Activated CD8-positive, alpha-beta memory T cell treated with anti-CD3 and anti-CD28 coated beads for 1 hour (primary cell): ENCODE measurements at places on chromosomes 6 and 20.

- no peak for DNase-seq
Measured at GRCh38 chr6:134391205-134391604, 73.3 kb upstream of the SGK1 start.

DNA sequence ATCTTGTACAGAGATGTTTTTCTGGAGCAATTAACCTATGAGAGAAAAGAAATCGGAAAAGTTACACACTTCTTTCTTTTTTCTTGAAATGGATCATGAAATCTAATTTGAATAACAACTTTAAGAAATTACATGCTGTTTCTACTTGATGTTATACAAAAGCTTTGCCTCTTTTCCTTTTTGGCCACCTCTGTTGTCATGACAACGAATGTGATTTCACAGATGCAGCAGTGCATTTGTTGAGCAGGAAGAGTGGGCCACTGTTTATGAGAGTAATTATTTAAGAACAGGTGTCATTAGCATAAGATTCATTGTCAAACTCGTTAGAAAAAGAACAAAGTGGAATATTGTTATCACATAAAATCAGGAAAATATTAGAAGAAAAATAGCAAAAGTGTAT, 148.3 kb upstream of the IMPG1 start:
- DNase-seq, result no peak

- DNase-seq, result no peak
Measured at GRCh38 chr6:169689287-169689686, 12.5 kb downstream of the WDR27 start.

GRCh38 chr6:150231525-150231850, 88.6 kb downstream of the PPP1R14C start:
- DNase-seq, result no peak

- no peak for DNase-seq
Measured at GRCh38 chr6:130150906-130151305, 71.8 kb downstream of the SAMD3 start.

- no peak for DNase-seq
Measured at GRCh38 chr6:150969901-150970300, 104.4 kb downstream of the MTHFD1L start.

DNA sequence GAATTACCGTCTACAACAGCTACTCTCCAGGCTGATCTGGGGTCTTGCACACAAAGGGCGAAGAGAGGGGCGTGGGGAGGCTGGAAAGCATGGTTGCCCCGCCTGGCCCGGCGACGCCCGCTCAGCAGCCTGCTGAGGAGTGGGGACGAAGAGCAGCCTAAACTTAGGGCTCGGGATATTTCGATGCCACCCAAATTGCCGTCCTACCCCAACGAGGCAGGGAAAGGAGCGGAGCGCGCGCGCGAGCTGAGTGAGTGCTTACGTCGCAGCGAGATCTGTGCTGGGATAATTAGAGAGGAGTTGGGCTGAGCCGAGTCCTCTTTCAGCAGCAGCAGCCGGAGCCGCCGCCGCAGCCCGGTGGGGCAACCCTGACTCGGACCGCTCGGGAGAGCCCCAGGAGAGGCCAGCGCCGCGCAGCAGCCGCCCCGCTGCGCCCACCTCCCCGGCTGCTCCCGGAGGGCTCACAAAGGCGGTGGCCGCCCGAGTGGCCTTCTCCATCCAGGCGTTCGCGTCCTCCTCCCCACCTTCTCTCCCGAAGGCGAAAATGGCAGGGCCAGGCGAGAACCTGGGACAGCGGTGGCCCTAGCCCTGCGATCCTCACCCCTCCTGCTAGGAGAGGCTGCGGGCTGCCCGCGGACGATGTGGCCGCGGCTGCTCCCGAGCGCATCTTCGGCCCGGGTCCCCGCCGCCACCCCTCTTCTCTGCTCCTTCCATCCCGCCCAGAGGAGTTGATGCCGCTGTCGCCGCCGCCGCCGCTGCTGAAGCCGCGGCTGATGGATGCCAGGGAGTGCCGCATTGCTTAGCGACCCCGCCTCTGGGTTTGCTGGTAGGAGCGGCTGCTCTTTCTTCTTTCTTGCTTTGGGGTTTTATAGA, at the start of gene CLVS2:
CLVS2 (plus strand) TSS at position 315 of the 873 bp plus-strand sequence. CDS start 1,543 bp downstream, outside the sequence.
- DNase-seq, result no peak

GRCh38 chr6:121844898-121845297, 409.5 kb downstream of the GJA1 start:
- DNase-seq, result no peak

DNA sequence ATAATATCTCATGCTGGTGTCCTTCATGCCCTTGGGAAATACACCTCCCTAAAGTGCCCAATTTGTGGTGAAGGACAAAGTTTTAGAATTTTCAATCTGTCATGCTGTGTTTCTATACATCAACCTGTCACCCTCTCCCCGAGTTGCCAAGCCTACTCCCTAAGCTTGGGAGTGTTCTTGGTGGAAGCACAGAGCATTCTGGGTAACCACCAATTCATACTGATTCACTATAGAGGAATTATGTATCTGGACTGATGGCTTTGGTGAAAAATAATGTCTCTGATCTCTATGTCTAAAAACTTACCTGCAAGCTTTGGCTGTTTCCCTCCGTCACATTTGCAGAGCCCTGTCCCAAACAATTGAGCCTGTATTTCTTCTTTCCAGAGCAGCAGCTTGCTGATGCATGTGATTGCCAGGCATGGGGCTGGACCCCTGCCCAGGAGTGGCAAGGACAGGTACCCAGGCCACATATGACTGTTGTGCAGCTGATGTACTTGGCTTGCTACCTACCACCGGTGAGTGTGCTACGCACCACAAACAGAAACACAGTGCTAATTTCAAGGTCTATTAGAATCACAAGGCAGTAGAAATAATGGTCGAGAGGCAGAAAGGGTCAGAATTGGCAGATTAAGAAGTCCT, 202.8 kb upstream of the CITED2 start:
- no peak for DNase-seq

DNA sequence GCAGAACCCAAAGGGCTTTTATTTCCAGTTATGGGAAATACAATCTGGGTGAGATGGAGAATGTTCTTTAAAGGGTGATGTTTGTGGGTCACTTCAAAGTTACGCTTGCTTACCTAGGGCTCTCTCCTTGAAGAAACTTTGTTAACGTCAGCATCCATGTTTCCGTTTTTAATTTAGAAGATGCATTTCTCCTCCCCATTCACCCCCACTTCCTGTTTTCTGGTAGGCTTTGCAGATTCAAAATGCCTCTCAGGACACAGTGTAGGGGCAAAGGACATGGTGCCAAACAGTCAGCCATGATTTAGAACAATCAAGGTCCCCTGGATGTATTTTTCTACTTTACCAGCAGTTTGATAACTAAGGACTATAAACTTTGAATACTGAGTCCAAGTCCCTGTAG, 49.5 kb downstream of the RPS12 start:
- no peak for DNase-seq

- DNase-seq, result no peak
Measured at GRCh38 chr6:89736893-89737292, 82.7 kb downstream of the MDN1 start.

GRCh38 chr20:63296531-63297299, 3.7 kb downstream of the COL20A1 start:
- DNase-seq, result no peak

DNA sequence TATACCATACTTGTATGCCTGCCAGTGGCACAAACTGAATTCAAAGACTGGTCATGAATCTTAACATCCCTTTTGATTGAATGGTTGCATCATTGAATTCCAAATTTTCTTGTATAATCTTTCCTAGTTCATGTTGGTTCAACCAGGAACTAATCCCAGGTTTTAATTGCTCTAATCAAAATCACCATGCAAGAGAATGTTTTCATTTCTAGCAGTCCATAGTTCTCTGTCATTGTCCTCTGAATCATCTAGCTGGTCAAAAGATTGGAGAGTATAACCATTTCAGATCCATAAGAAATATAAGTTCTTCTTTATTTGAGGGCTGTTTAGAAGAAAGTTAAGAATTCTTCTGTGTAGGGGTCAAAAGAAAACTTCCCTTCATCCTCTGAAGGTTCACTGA, 57.2 kb downstream of the ZNF292 start:
- DNase-seq, result no peak

DNA sequence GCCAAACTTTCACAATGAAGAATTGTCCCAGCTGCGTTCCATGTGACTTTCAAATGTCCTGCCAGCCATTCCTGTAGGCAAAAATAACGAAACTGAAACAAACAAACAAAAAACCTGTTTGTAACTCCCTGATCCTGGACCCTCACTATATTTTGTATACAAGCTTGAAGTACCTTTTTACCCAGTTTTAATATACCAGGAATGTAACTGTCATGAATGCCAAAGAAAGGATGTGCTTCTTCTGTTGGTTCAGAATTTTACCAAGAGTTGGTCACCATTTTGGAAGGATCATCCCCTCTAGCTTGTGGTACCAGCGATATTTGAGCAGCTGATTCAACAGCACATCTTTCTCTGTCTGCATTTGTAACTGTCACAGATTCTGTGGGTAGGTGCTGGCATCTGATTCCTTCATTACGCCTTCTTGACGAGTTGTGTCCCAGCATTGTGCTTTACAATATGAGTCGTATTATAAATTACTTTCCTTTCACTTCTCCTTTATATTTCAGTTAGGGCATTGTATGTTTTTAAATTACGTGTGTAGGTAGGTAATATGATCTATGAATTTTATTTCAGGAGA, 93.9 kb downstream of the DLGAP4 start:
- no peak for DNase-seq

- no peak for DNase-seq
Measured at GRCh38 chr6:31814677-31815024, 432 bp downstream of the HSPA1L start.

DNA sequence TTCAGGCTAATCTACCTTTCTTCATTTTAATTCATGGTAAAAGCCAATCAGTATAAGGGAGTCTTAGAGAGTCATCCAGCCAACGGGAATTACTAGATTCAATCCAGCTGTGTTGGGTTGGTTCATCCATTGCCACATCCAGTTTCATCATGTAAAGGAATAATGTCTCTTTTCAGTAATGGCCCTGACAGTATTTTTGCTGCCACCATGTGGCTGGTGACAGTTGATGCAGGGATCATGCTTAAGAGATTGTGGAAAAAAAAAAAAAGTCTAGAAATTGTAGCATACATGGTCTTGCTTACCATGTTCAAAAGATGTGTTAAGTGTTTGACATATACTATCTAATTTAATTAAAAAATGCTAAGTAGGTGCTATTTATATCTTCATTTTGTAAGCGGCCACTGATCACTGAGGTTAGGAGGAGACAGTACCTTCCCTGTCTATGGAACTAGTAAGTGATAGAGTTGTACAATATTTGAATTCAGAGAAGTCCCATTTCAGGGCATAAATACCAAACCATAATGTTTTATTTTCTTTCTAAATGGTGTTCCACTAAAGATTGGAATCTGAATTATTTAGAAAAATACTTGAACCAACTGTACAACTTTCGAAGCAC, 135.9 kb downstream of the KHDRBS2 start:
- DNase-seq, result no peak

DNA sequence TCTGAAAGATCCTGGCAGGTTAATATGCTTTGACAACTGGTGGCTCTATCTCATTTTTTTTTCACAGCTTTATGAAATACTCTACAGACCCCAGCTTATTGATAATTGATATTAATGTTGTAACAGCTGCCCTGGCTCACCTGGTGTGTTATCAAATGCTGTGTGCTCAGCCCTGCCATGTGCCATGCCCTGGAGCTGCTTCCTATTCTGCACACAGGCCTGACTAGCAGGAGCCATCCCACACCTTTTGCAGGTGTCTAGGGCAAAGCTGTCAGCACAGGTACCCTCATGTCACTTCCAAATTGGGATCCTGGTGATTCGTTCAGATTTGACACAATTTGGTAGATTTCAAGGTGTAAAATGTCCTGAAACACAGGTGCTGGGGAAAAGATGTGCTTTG, 254.6 kb upstream of the MAN1A1 start:
- DNase-seq, result no peak

DNA sequence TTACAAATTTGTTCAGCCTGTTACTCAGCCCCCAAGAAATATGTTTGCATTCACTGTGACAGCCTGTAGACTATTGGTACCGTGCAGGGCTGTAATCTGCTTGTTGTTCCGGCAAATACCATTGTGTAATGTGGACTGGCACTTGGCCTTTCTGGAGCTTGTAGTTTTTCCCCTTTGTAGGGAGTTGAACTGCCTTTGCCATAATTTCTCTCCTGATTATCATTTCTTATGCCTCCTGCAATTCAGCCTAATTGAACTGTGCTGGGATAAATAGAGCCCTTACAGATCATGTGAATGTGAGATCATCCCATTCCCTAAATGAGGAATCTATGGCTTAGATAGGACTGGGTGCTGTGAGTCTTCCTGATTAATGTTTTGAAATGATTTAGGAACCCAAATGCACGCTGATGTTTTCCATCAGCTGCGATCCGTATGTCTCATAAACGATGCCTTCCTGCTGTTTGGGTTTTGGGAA, 185.1 kb downstream of the JARID2 start:
- no peak for DNase-seq

DNA sequence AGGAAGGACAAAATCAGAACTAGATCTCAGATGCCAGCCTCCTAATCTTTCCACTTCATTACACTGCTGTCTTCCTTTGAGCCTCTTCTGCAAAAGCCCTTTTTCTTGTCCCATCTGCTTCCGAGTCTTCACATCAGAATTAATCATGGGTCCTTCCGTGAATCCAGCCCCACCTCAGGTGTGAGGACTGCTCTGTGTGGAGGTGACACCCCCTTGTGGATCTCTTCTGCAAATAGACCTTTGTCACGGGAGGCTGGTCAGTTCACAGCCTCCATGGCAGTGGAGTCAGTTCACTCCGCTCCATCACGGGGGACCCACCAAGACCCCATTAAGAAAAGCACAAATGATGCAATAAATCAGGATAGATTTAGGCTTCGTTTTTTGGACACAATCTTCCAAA, 171.1 kb downstream of the ADAT2 start:
- DNase-seq, result no peak

- DNase-seq, result no peak
Measured at GRCh38 chr6:111692327-111693164, 86.9 kb upstream of the TRAF3IP2 start.

GRCh38 chr20:45098103-45098773, 2.7 kb downstream of the KCNS1 start:
- DNase-seq, result no peak

GRCh38 chr6:136563386-136564152, 13.3 kb upstream of the MAP7 start:
- no peak for DNase-seq

- no peak for DNase-seq
Measured at GRCh38 chr6:45931232-45931631, 84.4 kb downstream of the CLIC5 start.
